SIG-M5 (cell line): ENCODE measurements at places on chromosomes 13 and 19.

- no peak for DNase-seq
These were observed 9.7 kb upstream of the ILF3 start for GRCh38 chr19:10644260-10645007.

DNA sequence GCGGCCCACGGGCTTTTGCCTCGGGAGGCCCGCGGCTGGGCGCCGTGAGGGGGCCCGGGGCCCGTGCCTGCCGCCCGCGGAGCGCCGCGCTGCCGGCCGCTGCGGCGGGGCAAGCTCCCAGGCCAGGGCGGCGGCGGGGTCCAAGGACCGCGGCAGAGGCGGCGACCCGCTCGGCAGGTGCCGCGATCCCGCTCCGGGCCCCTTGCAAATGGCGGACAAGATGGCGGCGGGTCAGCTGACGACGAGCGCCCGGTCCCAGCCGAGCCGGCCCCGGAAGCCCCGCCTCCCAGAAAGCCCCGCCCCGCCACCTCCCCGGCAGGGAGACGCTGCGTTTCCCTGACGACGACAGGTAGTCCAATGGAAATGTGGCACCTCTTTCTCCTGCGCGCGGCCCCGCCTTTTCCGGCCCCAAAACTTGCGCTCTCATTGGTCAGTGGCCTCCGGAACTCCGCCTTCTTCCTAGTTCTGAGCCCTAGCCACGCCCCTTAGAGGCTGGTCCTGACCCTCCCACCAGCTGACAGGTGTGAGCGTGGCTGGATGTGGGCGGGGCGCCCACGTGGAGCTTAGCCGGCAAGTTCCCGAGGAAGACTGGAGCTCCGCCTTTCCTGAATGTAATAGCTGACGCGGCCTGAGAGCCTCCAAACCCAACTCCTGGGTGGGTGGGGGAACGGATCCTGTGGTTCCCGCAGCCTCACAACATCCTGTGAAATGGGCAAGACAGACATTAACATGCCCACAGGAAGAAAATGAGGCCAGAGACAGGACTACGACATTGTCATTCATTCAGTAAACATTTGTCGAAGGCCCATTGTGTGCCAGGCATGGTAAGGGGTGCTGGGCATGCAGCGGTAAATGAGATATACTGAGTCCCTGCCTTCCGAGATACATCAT lies at the start of gene AP3D1:
AP3D1 (minus strand) TSS at position 228 of the 891 bp plus-strand sequence. CDS start 232 bp downstream, outside the sequence.
- DNase-seq: peak; percentile 94

DNA sequence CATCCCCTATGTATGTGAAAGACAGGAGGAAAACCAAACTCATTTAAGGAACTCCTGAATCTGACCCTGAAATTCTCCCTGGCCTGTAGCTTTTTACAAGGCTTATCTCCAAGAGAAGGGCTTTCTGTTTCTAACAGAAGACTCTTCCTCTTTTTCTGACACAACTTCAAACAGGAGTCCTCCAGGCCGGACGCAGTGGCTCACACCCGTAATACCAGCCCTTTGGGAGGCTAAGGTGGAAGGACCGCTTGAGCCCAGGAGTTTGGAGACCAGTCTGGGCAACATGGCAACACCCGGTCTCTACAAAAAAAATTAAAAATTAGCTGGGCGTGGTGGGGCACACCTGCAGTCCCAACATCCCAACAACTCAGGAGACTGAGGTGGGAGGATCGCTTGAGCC lies 41.9 kb downstream of the CARS2 start:
- DNase-seq: no peak

- no peak for DNase-seq
These were observed 147.2 kb upstream of the ZNF536 start for GRCh38 chr19:30224689-30225606.

- no peak for DNase-seq
These were observed 44.4 kb upstream of the C1QTNF9 start for GRCh38 chr13:24264976-24265375.
